ENCODE measurements at places on chromosomes 7 and 10. TPM values are rescaled to one million over a fixed set of nuclear protein-coding genes. Genes with fewer than 3 reads are reported as not detected.

DNA sequence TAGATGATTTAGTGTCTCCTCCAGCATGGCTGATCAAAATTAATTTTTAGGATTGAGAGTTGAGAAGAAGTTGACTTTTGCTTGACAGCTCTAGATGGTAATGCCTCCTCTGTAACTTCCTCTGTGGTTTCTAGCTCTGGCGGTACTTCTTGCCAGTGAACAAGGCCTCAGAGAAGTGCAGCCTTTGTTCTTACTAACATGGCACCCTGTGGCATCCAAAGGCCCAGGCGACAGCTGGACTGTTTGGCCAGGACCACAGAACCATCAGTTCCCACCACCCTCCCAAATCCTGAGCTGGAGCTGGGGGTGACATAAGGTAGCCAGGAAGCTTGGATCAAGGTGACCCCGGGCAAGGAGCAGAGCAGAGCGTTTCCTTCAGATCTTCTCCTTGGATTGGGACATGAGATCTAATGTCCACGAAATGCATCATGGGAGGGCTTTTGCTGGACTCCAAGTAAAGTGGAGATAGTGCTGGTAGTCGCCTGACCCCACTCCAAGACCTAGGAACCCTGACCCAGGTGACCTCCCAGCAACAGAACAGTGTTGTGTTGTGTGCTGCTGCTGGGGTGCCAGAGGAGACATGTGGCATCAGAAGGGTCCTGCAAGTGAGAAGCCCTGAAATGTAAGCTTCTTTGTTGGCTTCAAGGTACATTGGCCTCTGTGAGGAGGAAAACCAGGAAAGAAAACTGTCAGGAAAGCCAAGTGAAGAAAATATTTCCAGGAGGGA, 41.8 kb downstream of the APBB1IP start:
- DNase-seq: peak; percentile 23

- no peak for DNase-seq
Observed at GRCh38 chr7:150847536-150847935, 4.8 kb upstream of the AOC1 start.

GRCh38 chr10:124174673-124175645, 81.6 kb upstream of the CHST15 start:
- no peak for DNase-seq

DNA sequence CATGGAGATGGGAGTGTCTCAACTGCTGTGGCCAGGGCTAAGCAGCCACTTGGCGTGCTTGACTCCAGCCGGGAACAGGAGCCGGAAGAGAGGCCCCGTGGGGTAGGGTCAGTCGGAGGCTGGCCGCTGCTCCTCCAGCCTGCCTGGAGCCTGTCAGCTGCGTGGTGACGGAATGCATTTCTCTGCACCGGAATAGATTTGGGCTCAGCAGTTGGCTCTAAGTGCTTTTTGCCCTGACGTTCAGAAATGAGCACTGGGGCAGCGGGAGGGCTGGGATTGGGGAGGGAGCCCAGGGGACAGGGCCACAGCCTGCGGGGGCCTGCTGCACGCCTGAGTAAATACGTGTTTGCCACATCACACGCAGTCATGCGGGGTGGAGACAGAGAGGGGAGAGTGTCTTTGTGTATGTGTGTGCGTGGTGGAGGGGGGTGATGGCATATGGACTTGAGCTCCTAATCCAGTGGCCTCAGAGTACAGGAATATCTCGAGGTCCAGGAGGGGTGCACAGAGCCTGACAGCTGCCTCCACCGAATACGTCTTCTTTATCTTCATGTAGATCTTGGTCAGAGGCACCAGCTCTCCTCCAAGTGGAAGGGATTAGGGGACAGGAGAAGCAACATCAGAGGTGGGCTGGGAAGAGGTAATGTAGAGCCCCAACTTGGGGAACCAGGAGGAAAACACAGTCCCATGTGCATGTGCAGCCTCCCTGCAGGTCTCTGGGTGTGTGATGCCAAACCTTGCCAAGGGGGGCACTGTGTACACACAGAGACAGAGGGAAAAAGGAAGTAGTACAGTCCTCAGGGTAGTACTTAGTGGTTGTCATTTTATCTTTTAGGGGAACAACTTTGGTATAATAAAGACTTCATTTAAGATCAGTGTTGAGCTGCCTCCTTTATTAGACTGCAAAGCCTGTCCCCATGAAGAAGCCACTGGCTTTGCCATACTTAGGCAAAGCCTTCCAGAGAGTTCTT, 151.4 kb downstream of the CDH23 start:
- DNase-seq: no peak

DNA sequence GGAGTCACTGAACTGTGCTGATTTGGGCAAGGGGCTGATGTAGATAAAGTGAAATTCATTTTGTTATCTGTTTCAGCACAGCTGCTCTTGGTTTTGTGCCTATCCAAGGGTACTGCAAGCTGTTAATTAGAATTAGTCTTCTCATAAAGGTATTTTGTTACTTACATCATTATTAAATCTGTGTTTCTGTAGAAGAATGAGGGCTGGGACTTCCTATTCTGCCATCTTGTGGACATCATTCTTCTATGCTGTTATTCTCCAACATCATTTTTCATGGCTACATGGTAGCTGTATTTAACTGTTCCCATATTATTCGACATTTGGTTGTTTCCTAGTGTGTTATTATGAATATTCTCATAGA, 76.2 kb upstream of the CCDC71L start:
- DNase-seq: no peak

DNA sequence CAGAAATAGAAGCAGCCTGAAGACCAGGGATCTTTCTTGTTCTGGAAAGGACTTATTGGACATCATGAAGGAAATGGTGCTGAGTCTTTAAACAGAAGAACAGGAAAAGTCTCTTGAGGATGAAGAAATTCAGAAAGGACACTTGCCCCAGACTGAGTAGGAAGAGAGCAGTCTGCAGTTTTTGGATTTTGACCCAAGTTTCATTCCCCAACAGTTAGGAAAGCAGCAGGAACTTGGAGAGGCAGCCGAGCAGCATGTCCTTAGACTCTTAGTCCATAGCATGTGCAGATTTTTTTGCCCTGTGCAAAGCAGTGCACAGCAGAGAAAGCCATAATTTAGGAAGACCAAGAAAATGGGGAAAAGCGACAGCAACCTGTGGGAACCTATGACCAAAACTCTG, 927.2 kb upstream of the AUTS2 start:
- DNase-seq: no peak

DNA sequence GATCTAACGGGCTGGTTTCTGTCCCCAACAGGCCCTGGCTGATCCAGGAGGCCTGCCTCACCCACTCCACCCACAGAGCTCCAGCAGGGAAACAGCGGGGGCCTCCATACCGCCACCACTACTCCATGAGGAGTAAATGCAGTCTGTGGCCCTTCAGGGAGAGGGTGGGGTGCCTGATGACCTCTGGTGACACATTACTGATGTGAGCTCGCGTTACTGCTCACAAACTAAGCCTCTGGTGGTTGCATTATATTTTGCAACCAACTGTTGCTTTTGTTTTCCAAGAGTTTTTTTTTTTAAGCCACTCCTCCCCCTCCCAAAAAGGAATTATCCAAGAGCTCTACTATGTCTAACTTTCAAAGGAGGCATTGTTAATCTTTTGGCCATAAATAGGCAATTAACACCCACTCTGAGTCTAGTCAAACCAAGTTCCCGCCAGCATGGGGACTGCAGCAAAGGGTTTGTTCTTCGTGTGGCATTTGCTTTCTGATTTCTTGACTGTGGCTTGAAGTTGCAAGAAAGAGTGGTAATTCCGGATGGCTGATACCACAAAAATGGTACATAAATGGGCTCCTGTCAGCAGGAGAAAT, 72.6 kb downstream of the FAM53B start:
- DNase-seq: no peak

DNA sequence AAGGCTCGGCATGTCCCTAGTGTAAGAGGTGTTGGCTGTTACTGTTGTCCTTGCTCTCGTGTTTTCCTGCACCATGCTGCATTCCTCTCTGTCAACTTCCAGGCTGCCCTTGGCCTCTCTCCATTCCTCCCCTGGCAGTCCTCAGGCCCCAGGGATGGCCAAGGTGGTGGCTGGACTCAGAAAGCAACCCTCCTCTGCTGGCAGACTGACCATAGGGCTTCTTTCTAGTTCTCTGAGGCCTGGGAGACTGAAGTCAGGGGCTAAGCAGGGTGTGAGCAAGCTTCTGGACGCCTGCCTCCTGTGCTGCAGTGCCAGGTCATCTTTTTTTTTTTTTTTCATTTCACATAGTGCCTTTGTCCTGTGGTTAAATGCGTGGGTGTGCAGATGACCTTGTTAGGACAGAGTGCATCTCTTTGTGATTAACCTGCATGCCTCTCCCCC, 72.0 kb downstream of the GOLGA7B start:
- DNase-seq: no peak

GRCh38 chr7:115822380-115822779, 208.2 kb downstream of the TFEC start:
- no peak for DNase-seq

DNA sequence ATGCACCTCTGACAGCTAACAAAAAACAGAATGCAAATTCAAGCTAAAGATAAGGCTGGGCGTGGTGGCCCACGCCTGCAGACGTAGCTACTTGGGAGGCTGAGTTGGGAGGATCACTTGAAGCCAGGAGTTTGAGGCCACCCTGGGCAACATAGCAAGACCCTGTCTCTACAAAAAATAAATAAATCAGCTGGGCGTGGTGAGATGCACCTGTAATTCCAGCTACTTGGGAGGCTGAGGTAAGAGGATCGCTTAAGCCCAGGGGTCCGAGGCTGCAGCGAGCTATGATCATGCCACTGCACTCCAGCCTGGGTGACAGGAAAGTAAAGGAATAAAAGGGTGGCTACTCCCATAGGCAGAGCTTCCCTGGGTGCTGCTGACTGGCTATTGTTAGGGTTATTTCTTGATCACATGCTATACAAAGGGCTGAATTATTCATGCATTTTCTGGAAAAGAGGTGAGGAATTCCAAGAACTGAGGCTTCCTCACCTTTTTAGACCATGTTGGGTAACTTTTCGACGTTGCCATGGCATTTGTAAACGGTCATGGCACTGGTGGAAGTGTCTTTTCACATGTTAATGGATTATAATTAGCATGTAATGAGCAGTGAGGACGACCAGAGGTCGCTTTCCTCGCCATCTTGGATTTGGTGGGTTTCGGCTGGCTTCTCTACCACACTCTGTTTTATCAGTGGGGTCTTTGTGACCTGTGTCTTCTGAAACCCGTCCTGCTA, 6.9 kb upstream of the PSMG3 start:
- DNase-seq: no peak

GRCh38 chr7:158015403-158016179, 572.0 kb downstream of the PTPRN2 start:
- DNase-seq: no peak

- DNase-seq: no peak
Observed at GRCh38 chr7:134459981-134460380, 1.1 kb upstream of the AKR1B1 start.

- DNase-seq: no peak
Observed at GRCh38 chr7:44889086-44889781, 3.9 kb upstream of the PURB start.

DNA sequence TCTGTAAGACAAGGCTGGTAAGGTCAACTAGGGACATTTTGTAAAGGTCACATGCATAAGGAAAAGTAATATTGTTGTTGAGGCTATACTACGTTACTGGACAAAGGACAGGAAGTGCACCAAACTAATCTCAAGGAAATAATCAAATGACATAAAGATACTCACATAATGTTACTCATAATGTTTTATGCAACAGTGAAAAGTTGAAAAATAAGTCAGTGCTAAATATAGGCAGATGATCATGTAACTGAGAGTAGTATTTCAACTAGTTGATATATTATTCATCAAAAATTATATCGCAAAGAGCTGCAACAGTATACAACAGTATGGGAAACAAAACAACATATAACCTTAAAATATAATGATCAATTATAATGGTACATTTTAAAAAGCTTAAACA, 215.7 kb downstream of the PTN start:
- no peak for DNase-seq

- DNase-seq: no peak
Observed at GRCh38 chr7:23074443-23075261, 30.9 kb upstream of the KLHL7 start.

- no peak for DNase-seq
Observed at GRCh38 chr10:77332256-77332655, 305.4 kb downstream of the KCNMA1 start.

DNA sequence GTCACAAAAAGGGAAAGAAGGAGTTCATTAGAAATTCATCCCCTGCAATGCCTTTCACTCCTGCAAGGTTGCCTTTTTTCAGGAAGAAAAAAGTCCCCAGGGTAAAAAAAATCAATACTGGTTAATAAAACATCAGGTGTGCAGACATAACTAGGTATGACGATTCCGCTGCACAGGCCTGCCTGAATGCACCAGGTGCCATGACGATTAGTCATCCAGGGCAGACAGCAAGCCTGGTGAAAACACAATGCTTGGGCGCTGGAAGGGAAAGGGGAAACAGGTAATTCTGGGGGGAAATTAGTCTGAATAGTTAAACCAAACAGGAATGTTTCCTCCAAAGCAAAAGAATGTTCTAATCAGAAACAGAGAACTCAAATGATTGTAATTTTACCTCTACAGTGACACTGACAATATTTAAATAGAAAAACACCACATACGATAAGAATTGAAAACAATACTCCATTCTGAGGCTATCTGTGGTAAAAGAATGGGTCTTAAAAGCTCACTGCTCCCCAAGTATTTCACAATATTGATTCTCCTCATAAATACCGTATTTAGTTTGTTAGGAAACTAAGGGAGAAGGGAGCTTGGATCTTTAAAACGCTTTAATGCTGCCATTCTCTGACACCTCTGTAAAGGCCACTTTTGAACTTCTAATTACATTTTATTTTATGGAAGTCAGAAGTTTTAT, 45.2 kb downstream of the VPS41 start:
- DNase-seq: no peak

GRCh38 chr10:3524086-3524960, 260.7 kb downstream of the KLF6 start:
- no peak for DNase-seq

- DNase-seq: peak; percentile 35
Observed at GRCh38 chr7:150451097-150451793, 815 bp downstream of the GIMAP8 start.

GRCh38 chr10:19824381-19825342, 8.4 kb downstream of the PLXDC2 start:
- DNase-seq: no peak

The TFEC gene
- total RNA-seq: 0.47 TPM

The CEP55 gene
- 0.63 TPM for total RNA-seq

The CADPS2 gene
- total RNA-seq: not detected

The ZNF786 gene
- total RNA-seq: 4.4 TPM

The FFAR4 gene
- not detected for total RNA-seq

The POLR2J2 gene
- total RNA-seq: 35.7 TPM

The RPEL1 gene
- not detected for total RNA-seq

All from T-helper 17 cell (primary cell).